CD8-positive, alpha-beta T cell (primary cell): ENCODE measurements at places on chromosomes 3 and 15. TPM values are rescaled to one million over a fixed set of nuclear protein-coding genes. Genes with fewer than 3 reads are reported as not detected.

DNA sequence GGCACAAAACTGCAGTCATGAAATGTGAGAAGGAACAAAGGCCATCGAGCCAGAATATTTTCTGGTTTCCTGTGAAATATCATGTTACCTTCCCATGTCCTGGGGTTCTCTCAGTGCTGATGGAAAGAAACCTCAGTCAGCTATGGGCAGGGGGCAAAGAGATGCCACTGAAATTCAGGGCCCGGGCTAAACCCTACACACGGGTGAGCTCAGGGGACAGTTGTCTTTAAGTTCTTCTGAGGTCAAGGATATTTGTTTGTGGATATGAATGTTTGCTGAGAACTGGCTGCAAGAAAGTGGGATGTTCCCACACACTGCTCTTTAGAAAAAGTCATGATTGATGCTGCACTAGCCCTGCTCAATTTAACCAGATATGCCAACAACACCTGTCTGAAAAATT, 187.2 kb downstream of the MEX3B start:
- no peak for DNase-seq

GRCh38 chr3:46748170-46748569, 30.5 kb upstream of the PRSS50 start:
- no peak for DNase-seq

- no peak for DNase-seq
Measured at GRCh38 chr3:65811892-65812291, 226.8 kb downstream of the MAGI1 start.

The AGBL1 gene
- total RNA-seq: not detected

The TMEM212 gene
- total RNA-seq: not detected
